NCI-H1930 (cell line): ENCODE measurements at places on chromosomes 1 and 21.

DNA sequence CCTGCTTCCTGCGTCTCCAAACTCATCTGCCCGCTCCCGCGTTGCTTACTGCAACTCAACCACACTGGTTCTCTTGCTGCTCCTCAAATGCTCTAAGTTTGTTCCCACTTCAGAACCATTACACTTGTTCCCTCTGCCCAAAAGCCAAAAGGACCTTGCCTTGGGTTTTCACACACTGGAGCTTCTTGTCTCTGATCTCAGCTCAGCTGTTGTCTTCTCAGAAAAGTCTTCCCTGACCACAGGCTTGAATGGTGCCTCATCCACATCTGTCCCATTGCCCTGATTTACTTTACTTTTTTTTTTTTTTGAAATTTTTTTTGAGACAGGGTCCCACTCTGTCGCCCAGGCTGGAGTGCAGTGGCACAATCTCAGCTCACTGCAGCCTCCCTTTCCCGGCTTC lies 44.3 kb upstream of the SYT14 start:
- DNase-seq: no peak

- no peak for DNase-seq
Measured at GRCh38 chr1:202733251-202733650, 23.0 kb upstream of the SYT2 start.

DNA sequence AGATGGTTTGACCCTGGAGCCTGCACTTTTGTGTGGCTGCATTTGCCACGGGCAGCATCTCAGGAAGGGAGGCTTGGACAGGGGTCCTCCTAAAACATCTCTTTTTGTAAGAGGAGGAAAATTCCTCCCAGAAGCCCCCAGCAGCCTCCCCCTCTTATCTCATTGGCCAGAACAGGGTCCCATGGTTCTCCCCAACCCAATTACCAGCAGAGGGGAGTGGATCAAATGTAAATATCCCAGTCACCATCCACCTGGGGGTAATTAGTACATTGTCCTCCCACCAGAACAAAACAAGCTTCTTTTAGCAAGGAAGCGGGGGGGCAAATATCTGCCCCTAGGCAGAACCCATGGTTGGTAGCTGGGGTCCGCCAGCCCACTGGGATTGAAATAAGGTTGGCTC lies 44.7 kb upstream of the TENT5B start:
- DNase-seq: no peak

DNA sequence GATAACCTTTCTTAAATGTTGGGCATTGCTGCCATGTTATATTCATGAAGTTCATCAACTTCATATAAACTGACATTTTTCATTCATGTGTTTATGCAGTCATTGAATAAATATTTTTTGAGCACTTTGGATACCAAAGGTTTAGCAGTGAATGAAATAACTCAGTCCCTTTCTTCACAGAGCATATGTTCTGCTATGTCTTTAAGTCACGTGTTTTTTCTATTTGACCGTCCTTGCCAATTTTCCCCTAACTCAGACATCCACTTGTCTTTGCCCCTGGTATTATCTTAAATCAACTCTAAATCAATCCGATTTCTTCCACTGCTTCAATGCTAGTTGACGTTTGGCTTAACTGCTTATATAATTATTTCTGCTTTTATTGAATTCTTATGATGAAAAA lies 16.6 kb downstream of the ADARB1 start:
- DNase-seq: no peak
